Sciatic nerve (tissue), 2 donors: ENCODE measurements at places on chromosomes 3 and 15. TPM values are rescaled to one million over a fixed set of nuclear protein-coding genes. Genes with fewer than 3 reads are reported as not detected.

- no peak for DNase-seq
Observed at GRCh38 chr15:101033801-101034200, 114.6 kb downstream of the LRRK1 start.

DNA sequence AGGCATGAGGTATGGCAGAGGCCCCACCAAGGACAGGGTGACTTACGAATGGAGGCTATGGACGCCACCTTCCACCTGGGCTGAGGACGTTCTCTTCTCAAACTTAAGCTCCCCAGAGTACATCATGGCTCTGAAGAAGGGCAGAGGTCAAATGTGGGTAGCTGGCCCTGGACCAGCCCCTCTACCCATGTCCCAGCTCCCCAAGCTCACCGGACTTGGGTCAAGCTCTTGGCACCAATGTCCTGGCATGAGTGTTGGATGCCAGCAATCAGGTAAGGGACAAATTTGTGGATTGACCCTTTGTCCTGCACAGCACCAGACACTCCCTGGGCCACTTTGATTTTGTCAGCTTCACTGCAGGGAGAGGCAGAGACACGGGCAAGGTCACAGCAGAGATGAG is 2.5 kb downstream of the NDUFAF3 start:
- no peak for DNase-seq

DNA sequence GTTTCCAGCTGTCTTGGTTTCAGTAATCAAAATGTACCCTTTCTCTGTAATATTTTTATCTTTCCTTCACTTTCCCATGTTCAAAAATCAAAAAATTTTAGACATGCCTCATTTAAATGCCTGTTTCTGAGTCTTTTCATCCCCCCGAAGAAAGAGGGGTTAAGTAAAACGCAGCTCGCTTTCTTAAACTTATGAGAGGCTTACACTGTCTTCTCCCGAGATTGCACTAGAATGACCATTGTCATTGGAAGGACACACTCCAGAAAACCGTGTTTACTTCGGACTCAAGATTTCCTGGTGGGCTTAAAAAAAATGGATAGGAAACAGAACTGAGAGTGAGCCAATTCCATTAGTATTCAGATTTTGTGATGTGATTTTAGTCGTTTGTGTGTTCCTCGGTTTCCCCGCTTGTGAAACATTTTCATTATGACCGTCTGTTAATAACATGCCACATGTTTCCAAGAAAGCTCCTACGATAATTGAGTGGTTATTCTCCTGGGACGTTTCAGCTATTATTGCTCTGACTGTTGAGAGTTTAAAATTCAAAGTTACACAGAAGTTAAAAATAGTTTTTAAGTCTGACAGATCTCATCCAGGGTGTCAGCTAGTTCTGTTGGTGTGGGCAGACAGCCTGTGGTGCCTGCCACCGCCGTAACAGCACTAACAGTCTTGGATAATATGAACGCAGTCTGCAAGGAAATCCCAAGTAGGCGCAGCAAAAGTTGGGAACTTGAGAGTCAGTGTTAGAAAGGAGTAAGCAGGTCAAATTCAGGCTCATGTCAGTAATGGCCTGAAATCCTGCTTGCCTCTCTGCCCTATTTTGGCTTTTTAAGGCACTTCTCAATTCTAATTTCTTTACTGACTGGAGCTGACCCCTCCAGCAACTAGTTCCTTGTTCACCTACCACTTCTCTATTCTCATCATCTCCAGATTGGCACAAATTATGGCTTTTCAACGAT is 1.5 kb downstream of the CRYBG3 start:
- no peak for DNase-seq

- DNase-seq, result no peak
Observed at GRCh38 chr3:140505213-140505612, 172.7 kb upstream of the TRIM42 start.

GRCh38 chr3:135802171-135802570 is 163.4 kb upstream of the PPP2R3A start:
- DNase-seq, result no peak

GRCh38 chr3:156033428-156033827 is 87.0 kb upstream of the KCNAB1 start:
- no peak for DNase-seq

GRCh38 chr3:118705487-118706219 is 329.0 kb downstream of the IGSF11 start:
- no peak for DNase-seq

DNA sequence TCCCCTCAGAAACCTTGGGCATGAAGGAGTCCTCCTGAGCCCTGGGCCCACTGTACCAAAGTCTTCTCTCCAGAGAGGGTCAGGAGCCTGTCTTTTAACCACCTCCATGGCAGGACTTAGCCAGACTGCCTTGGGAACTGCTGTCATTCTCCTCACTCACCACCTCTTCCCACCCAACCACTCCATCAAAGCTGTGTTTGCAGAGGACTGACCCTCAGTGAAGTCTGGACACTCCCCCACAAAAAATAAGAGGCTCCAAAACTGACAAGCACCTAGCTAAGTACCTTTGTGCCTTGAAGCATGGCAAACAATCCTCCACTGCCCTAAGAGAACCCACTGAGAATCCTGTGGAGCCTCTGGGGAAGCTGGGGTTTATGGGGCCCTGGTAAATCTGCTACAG is 2.3 kb upstream of the SCAP start:
- DNase-seq, result no peak

Gene ERICH6
- total RNA-seq, result 0.49 TPM

Gene CCR8
- total RNA-seq, result not detected

Gene PPP1R14D
- total RNA-seq, result not detected

Gene SLC2A2
- total RNA-seq, result not detected

Gene C3orf52
- 9.1 TPM for total RNA-seq

Gene ARPP21
- total RNA-seq, result 0.62 TPM
